ENCODE measurements at places on chromosomes 11 and 22. TPM values are rescaled to one million over a fixed set of nuclear protein-coding genes. Genes with fewer than 3 reads are reported as not detected.

- no peaks in the 10 kb centered on the region for H3K4me1 ChIP-seq
- H3K27me3 ChIP-seq, result no peaks in the 10 kb centered on the region
- H3K36me3 ChIP-seq, result no peaks in the 10 kb centered on the region
- no peak for DNase-seq
These were observed 7.2 kb upstream of the RASGRP2 start for GRCh38 chr11:64751136-64751535.

DNA sequence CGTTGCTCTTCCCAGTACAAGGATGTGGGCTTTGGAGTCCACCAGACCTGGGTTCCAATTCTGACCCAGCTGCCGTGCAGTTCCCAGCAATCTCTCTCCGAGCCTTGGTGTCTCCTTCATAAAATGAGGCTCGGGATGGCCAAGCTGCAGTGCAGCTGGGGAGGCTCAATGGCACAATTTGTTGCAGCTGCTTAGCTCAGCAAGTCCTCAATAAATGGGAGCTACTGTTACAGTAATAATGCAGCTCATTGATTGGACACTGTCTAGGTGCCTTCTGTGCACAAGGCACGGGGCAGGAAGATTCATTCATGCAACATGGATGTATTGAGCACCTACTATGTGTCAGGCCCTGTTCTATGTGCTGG lies 37.1 kb downstream of the SHISAL1 start:
- H3K27ac ChIP-seq, result no peak overlapping the region
- H3K27me3 ChIP-seq, result peaks cover 6% of the 10 kb centered on the region
- H3K4me3 ChIP-seq, result no peak overlapping the region
- H3K36me3 ChIP-seq, result no peaks in the 10 kb centered on the region
- no peaks in the 10 kb centered on the region for H3K4me1 ChIP-seq
- no peak for DNase-seq

GRCh38 chr22:19430890-19431541 lies 517 bp downstream of the HIRA start:
- peaks cover 19% of the 10 kb centered on the region for H3K36me3 ChIP-seq
- H3K4me3 ChIP-seq, result peak overlapping the region; percentile 69
- H3K27ac ChIP-seq, result peak overlapping the region; percentile 98
- H3K27me3 ChIP-seq, result no peaks in the 10 kb centered on the region
- H3K4me1 ChIP-seq, result peaks cover 50% of the 10 kb centered on the region

- DNase-seq, result no peak
- H3K27ac ChIP-seq, result no peak overlapping the region
- peaks cover 15% of the 10 kb centered on the region for H3K27me3 ChIP-seq
- no peaks in the 10 kb centered on the region for H3K36me3 ChIP-seq
- peaks cover 28% of the 10 kb centered on the region for H3K4me1 ChIP-seq
- no peak overlapping the region for H3K4me3 ChIP-seq
These were observed 3.1 kb upstream of the MN1 start for GRCh38 chr22:27804470-27805297.

DNA sequence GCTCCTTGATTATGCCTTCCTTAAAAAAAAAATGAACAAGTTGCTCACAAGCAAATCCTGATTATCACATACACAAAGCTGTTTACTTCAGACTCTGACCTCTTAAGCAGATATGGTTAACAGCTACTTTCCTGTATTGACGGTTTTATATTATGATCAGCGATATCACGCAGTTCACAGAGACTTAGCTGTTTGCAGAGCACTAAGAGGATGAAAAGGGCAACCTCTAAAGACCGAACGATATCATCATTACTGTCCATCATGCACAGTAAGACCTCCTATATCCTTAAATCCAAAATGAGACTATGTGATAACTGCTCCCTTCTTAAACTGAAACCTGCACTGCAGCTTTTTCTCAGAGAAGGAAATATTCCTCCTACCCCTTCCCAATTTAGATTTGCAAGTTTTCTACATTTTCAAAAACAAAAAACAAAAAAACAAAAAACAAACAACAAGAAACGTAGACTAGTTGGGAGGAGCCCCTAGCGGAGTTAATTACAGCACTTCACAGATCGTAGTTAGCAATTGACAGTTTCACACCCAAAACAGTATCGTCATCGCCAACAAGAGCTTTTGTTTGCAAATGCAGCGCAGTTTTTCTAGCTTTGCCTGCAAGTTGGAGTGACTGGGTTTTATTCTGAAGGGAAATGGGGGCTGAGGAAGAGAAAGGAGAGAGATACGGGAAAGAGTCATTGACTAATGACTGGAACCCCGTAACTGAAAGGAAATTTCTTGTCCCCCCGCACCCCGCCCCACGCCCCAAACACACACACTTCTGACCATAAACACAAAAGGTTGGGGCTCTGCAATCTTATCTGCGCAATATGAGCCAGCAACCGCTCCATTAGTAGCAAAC lies 1.2 kb downstream of the DDX6 start:
- peaks cover 14% of the 10 kb centered on the region for H3K36me3 ChIP-seq
- H3K27ac ChIP-seq, result peak overlapping the region; percentile 99
- peak overlapping the region; percentile 81 for H3K4me3 ChIP-seq
- no peak for DNase-seq
- H3K27me3 ChIP-seq, result no peaks in the 10 kb centered on the region

The SEPTIN5 gene
- 9.3 TPM for total RNA-seq
